Stimulated activated CD8-positive, alpha-beta memory T cell treated with anti-CD3 and anti-CD28 coated beads, Interleukin-4, amount 100 ng/mL, for 1 hour (primary cell): ENCODE measurements at places on chromosomes 12 and 14.

GRCh38 chr12:108382437-108382801, 43.3 kb upstream of the CMKLR1 start:
- DNase-seq: no peak

DNA sequence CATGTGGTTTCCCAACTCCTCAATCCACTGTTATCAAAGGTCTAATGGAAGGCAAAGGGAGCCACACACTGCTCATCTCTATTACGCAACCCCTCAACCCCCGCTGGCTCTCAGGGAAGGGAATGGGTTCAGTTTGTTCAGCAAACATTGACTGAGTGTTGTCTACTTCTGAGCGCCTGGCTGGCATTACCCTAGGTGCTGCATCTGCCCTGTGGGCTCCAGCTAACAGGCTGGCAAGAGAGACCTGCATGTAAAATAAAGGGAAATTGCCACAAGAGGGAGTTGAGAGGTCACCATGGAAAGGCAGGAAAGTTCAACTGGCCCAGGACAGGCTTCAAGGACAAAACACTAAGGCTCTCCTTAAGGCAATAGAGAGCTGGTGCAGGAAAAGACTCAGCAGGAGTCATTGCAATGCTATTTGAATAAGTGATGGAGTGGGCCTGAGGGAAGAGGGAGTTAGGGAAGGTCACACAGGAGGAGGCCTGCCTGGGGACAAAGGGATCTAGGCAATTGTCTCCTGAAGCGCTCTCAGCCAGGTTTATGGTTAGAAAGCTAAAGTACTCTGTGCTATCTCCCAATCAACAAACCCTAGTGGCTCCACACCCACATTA, 5.5 kb upstream of the ZNF740 start:
- no peak for DNase-seq

- no peak for DNase-seq
Observed at GRCh38 chr14:102893452-102893851, 29.0 kb upstream of the AMN start.

DNA sequence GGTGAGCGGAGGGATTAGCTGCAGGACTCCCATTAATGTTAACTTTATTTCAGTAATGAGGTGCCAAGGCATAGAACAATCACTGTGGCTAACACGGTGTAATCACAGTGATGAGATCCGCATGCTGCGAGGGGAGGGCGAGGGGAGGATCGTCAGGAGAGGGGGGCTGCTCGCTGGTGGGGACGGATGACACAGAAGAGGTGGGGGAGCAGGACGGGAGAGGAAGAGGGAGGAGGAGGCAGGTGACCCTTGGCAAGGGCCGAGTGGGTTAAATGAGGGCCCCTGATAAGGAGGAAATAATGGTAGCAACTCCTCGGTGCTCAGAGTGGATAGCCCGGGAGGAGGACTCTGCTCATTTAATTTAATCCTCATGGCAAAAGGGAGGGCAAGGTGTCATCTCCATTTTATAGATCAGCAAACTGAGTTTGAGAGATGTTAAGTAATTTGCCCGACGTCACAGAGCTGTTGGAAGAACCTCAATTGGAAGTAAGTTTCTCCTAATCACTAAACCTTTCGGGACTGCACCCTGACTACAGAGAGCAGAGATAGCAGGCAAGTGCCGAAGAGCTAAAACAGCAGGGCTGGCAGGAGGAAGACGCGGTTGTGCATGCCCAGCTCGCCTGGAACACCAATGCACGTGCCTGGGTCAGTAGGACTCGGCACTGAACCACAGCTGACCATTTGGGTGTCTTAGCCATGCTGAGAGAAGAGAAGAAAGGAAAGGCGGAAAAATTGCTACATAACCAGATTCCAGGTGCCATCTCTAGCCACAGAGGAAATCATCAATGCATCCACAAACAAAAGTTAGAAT, 43.0 kb downstream of the SPRING1 start:
- DNase-seq: no peak

GRCh38 chr14:22319526-22320361, 269.3 kb downstream of the DAD1 start:
- DNase-seq: no peak

- DNase-seq: no peak
Observed at GRCh38 chr12:92719674-92720073, 16.9 kb downstream of the PLEKHG7 start.

GRCh38 chr12:108907839-108908351, 28.0 kb downstream of the DAO start:
- no peak for DNase-seq

DNA sequence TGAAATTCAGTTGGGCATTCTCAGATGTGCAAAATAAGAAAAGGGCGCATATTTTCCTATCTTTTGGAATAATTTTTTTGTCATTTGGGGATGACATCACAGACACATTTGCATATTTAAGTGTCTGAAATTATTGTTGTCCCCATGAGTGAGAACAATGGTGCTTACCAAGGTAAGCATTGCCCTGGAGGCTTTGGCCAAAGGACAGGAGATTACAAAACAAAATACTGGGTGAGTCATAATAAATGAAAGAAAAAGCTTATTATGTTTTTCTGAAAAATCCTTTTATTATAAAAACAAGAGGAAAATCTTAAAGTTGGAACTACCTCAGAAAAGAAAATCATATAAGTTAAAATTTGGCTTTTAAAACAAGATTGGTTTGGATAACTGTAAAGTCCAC, 254.9 kb downstream of the BTG1 start:
- no peak for DNase-seq

GRCh38 chr12:59643550-59643949, 47.7 kb downstream of the SLC16A7 start:
- DNase-seq: no peak

DNA sequence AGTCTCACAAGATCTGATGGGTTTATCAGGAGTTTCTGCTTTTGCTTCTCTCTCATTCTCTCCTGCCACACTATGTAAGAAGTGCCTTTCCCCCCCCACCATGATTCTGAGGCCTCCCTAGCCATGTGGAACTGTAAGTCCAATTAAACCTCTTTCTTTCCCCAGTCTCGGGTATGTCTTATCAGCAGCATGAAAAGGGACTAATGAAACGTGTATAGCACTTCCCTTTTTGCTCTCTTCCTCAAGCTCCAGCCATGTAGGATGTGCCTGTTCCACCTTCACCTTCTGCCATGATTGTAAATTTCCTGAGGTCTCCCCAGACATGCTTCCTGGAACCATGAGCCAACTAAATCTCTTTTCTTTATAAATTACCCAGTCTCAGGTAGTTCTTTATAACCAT, 7.0 kb upstream of the CRACR2A start:
- DNase-seq: no peak

GRCh38 chr14:92789457-92790089, 4.5 kb upstream of the GOLGA5 start:
- no peak for DNase-seq

- no peak for DNase-seq
Observed at GRCh38 chr12:4991373-4991772, 52.3 kb upstream of the KCNA5 start.
